ENCODE measurements at places on chromosomes 11 and 22.

DNA sequence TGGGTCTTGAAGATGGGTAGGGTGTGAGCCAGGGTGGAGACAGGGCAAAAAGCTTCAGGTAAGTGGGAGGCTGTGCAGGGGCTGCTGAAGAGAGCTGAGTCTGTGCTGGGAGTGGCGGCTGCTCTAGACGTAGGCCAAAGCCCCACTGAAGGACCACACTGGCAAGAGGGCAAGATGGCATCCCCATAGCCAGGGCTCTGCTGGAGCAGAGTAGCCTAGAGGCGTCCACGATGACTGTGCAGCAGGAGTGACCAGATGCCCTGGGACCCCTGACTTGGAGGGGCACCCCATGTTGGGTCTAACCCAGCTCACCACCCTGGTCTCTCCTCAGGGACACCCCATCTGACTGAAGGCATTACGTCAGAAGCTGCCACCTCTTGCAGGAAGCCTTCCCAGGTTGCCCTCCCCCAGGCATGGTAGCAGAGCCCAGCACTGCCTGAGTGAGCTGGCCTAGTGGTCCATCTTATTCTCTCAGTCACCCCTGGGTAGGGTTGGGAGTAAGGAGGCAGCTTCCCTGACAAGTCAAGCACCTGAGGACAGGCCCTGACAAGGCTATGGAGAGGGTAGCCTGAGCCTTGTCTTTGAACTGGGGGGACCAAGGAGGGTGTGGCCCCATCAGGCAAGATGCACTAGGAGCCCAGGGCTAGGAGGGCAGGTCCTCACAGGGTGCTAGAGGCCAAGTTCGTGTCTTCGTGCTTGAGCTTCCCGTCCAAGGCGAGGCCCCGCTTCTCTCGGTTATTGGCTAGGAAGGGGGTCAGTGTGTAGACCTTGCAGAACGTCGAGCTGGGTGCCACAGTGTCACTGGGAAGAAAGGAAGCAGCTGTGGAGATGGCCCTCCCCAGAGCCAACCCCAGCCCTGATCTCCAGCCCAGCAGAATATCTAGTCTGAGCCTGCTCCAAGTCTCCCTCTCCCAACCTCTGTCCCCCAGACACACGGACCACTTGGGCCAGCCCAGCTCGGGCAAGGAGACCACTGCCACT, 33.1 kb downstream of the TPBGL start:
- DNase-seq: no peak

- DNase-seq: no peak
Observed at GRCh38 chr22:36887162-36887561, 26.3 kb upstream of the CSF2RB start.

DNA sequence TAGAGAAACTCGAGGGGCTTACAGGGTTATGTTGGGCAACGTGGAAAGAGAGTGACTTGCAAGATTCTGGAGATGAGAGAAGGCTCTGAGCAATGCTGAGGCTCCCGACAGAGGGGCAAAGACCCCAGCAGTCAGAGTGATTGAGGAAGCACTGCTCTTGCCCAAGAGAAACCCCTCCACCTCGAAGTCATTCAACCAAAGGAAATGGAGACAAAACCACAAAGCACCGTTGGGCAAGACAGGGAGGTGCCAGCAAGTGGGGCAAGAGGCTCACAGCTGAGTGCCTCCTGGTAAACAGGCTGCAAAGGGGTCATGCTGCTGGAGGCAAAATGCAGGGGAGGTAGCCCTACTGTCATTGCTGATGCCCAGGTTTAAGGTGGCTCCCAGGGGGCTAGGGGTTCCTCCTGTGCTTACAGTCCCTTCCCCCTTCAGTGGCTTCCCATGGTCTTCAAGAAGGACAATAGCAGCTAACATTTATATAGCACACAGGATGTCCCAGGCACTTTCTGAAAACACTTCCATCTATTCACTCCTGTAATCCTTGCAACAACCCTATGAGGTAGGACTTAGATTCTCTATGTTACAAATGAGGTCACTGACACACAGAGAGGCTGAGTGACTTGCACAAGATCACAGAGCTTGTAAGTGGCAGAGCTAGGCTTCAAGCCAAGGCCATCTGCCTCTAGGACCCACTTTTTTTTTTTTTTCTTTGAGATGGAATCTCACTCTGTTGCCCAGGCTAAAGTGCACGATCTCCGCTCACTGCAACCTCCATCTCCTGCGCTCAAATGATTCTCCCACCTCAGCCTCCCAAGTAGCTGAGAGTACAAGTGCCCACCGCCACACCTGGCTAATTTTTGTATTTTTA, 18.1 kb upstream of the MYH9 start:
- peak; percentile 49 for DNase-seq

DNA sequence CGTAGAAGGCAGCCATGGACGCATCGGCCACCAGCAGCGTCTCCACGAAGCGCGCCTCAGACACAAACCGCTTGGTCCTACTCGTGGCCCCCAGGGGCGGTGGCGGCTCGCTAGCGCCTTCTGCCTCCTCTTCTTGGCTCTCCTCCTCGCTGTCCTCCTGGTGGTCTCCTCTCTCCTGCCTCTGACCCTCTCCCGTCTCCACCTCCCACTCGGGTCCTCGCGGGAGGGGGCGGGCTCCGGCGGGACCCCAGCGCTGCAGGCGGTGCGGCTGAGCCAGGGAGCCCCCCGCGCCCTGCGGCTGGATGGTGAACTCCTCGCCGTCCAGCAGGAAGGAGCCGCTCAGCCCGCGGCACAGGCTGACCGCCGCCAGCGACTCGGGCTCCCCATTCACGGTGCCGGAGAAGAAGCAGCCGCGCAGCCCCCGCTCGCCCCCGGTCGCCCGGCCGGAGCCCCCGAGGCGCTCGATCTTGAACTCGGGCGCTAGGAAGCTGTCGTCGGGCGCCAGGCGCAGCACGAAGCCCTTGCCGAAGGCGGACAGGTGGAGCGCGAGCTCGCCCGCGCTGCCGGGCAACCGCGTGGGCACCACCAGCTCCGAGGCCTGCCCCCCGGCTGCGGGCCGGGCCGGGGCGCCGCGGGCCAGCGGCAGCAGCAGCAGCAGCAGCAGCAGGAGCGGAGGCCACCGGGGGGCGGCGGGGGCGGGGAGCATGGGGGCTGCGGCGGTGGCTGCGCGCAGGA, 661 bp downstream of the ADAMTS8 start:
- no peak for DNase-seq

DNA sequence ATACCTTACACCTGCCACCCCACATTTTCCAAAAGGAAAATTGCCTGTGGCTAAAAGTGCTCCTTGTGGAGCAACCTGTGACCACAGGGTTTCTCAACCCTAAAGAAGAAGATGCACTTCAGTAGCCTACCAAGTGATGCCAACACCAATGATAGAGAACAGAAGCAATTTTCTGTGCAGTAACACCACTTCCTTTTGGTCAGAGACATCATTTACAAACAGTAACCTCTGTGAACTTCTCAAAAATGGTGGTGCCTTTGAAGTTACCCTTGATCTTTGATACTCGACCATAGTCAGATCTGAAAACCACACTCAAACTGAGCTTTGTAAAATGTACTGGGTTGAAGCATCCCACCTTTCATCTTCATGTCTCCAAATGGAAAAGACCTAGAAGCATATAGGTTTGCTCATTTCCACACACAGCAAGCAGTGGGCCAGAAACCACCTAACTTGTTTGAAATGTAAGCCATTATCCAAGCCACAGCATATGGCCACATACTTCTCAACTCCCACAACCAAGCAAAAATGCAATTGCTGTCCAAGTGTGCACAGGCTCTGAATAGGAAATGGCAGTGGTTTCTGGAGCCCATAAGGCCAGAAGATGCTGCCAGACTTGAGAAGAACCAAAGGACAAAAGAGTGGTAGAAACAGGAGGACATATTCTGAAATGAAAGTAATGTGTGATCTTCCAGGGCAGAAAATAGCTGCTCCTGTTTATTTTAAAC, 24.3 kb downstream of the MPPED2 start:
- DNase-seq: no peak

DNA sequence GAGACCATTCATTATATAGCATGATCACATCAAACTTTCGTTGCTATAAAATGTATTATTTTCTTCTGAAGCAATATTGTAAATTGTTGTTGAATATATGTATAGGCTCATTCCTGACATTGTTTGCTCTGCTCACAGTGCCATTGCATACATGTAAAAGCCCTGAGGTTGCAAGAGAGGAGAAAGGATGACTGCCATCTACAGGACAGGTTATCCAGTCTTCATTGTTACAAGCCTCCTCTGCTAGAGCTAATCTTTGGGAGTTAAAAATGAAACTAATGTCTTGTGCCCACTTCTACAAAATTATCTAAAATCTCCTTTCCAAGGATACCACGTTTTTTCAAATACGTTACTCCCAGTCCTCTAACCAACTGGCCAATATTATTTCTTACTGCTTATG, 16.4 kb upstream of the OR5AL1 start:
- DNase-seq: no peak

- DNase-seq: no peak
Observed at GRCh38 chr11:111086058-111086457, 159.5 kb upstream of the POU2AF2 start.

DNA sequence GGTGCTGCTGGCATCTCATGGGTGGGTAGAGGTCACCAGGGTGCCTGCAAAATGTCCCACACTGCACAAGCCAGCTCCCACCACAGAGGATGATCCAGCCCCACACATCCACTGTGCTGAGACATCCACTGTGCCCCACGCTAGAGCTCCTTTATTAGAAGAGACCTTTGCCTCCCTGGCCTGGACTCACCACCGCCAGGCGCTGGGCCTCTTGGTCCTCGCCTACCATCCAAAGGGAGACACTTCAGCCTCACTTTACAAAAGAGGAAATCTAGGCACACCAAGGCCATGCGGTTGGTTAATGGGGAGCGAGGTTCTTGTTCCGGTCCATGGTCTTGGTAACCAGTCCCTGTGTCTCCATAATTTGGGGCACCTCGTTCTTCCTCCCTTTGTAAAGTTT, 3.4 kb upstream of the ANO1 start:
- no peak for DNase-seq

DNA sequence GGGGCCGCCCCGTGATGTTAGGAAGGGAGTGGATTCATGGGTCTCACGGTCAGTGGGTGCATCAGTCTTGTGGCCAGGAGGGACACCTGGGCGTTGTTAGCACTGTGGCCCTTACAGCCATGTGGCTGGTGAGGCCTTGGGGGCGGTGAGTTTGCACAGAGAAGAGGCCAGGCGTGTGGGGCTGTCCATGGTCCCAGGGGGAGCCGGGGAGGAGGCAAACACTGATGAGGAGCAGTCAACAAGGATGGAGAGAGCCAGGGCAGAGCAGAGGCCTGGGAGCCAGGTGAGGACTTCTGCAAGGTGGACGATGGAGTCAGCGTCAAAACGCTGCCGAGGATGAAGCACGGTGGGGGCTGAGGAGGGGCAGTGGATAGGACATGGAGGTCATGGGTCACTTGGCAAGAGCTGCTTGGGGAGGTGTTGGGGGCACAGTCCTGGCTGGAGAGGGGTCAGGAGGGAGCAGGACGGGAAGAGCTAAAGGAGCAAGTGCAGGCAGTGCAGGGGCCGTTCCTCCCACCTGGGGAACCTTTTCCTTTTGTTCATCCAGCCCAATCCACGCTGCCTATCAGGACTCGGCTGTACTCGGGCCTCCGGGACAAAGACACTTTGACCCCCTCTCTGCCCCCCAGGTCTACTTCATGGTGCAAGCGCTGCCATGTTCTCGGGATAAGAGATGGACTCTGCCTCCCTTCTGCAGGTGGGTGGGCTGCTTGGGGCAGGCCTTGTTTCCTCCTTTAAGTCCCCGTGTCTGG, 801.1 kb downstream of the TBC1D22A start:
- no peak for DNase-seq

- DNase-seq: no peak
Observed at GRCh38 chr11:112121981-112122615, 35.4 kb downstream of the SDHD start.

GRCh38 chr11:85109141-85109540, 518.0 kb downstream of the DLG2 start:
- DNase-seq: no peak

- no peak for DNase-seq
Observed at GRCh38 chr11:75893251-75893650, 78.2 kb downstream of the UVRAG start.

- no peak for DNase-seq
Observed at GRCh38 chr11:127193950-127194349, 193.4 kb upstream of the KIRREL3 start.

DNA sequence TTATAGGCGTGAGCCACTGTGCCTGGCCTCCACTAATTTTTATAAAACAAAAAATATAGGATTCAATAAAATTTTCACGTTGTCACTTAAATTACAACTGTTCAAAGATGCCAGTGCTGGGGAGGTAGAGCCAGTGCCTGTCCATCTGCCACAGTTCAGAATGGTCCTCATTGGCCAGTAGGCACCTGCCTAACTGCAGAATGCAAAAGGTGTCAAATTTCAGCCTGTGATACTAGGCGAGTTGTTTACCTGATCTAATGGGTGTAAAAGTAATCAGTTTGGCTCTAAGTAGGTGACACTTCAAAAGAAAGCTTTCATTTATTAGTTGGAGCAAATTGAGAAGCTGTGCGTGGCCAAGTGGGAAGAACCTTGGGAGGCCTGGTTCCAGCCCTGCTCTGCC, 2.4 kb downstream of the SMARCB1 start:
- no peak for DNase-seq
